ENCODE measurements at places on chromosomes 2 and 18.

DNA sequence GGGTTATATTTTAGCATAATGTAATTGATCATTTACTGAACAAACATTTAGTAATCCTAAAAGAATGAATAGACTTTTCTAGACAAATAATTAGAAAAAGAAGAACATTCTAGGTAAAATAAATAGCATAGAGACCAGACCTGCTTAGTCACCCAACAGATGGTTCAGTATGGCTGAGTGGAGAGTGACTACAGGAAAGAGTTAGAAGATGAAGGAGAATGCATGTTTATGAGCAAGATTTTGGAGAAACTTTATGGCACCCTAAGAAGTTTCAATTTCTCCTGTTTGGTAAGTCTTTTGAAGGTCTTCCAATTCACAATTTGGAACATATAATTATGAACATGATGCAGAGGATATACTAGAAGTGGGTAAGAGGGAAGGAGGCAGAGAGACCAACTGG is 32.9 kb downstream of the FAP start:
- no peak for DNase-seq

DNA sequence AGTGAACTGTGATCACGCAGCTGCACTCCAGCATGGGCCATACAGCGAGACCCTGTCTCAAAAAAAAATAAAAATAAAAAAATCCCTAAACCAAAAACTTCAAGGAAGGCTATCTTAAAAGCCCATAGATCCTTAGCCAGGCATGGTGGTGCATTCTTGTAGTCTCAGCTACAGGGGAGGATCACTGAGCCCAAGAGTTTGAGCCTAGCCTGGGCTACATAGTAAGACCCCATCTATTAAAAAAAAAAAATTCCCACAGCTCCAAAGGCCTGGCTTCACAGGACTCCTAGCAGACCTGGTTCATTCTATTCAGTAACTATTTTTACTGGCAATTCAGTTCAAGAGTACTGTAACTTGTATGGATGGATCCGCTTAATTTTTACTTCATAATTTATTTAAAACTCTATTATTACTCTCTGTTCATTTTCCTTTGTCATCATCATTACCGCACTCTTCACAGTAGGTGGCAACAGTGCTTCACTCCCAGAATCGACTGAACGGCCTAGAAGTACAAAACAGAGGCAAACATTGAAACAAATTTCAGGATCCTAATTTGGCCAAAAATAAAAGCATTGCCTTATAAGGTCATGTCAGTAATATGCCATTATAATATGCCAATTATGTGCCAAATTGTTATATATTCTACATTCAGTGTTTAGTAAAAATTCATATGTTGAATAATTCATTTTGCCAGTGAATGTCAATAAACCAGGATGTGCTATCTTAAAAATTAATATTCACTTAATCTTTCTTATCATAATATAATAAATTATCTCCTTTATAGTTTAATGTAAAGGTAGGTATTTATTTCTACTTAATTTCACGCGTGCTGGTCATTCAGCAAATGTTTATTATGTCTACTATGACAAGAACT is 14.3 kb upstream of the STAM2 start:
- DNase-seq, result peak; percentile 49

GRCh38 chr2:184611361-184612085 is 13.2 kb downstream of the ZNF804A start:
- DNase-seq, result peak; percentile 18

GRCh38 chr2:69471793-69472192 is 34.6 kb upstream of the NFU1 start:
- no peak for DNase-seq

DNA sequence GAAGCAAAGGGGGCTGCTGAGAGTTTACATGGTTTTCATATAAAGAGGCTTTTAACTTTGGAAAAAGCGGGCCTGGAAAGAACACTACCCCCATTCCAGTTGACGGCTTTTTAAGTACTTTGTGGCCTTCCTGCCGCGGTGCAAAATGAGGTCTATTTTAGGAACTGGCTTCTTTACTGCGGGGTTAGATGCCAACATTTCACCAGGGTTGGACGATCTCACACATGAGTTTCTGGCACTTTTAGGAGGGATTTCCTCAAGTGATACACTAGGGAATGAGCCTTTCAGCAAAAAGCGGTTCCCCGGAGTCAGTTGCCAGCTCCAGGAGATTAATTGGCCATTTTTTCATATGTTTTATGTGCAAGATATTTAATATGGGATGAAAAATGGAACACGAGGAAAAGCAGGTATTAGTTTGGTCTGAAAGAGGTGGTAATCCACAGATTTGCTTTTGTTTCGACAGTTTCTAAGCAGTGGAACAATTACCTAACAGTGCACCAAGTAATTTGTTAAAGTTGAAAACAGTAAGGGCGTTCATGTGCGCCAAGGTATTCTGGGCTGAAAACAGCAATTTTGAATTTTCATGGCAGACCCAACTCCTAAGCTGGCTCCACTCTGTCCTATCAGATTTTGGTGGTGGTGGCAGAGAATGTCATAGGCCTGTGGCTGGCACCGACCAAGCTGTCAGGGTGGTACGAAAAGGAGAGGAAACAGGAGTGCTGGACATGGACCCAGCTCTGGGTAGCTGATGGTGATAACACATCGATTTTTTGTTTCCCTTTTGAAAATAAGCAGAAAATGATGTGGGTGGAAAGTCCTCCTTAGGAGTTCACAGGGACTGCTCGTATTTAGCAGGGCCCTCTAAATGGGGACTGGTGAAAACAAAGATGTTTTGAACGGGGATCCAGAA is 55.6 kb upstream of the FZD5 start:
- no peak for DNase-seq

DNA sequence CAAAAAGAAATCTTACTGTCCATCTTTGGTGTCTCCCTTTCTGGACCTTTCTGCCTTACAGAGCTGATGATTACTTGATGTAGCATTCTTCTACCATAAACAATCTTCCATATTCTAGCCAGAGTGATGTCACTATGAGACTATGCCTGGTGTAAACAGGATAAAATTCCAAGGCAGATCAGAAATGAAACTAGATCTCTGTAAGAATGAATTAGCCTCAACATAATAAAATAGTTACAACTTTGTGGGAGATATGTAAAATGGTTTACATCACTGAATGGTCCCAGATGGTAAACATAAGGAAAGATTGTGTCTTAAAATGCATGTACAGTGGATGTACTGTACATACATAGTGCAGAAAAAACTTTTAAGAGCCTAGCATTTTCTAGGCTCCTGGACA is 112.3 kb upstream of the ZNF521 start:
- DNase-seq, result no peak

DNA sequence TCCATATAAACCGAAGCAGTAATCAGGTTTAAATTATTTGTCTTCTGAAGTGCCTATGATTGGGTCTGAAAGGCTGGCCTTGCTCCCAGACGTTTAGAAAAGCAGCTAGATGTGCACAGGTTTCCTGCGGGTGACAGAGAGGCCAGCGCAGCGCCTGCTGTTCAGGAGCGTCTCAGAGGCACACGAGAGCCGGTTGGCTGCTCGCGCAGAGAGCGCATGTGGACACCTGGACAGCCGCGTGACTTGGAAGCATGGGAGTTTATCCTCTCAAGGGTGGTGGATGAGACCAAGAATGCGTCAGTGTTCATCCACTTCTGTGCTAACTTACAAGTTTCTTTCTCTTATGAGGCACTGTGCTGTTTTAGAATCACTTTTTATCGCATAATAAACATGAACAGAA is 303.7 kb downstream of the PTGR3 start:
- peak; percentile 96 for DNase-seq

GRCh38 chr2:11254100-11254536 is 90.3 kb downstream of the ROCK2 start:
- peak; percentile 92 for DNase-seq

- DNase-seq, result no peak
These were observed 56.2 kb upstream of the SLC16A14 start for GRCh38 chr2:230124757-230125431.

- peak; percentile 6 for DNase-seq
These were observed 9.5 kb downstream of the ITGA6 start for GRCh38 chr2:172436889-172437288.

DNA sequence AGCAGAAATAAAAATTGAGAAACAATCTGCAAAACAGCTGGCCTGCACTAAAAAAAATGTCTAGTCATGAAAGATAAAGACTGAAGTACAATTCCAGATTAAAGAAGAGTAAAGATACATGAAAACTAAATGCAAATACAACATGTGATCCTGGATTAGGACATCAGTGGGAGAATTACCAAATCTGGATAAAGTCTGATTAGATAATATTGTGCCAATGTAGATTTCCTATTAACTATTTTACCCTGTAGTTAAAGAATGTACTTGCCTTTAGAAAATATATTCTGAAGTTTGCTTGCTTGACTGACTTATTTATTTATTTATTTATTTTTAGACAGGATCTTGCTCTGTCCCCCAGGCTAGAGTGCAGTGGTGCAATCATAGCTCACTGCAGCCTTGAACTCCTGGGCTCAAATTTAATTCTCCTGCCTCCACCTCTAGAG is 58.7 kb downstream of the ASXL2 start:
- no peak for DNase-seq

GRCh38 chr2:118618279-118618678 is 229.2 kb downstream of the EN1 start:
- DNase-seq, result peak; percentile 10

GRCh38 chr2:30470426-30470825 is 23.4 kb downstream of the LCLAT1 start:
- DNase-seq, result no peak

DNA sequence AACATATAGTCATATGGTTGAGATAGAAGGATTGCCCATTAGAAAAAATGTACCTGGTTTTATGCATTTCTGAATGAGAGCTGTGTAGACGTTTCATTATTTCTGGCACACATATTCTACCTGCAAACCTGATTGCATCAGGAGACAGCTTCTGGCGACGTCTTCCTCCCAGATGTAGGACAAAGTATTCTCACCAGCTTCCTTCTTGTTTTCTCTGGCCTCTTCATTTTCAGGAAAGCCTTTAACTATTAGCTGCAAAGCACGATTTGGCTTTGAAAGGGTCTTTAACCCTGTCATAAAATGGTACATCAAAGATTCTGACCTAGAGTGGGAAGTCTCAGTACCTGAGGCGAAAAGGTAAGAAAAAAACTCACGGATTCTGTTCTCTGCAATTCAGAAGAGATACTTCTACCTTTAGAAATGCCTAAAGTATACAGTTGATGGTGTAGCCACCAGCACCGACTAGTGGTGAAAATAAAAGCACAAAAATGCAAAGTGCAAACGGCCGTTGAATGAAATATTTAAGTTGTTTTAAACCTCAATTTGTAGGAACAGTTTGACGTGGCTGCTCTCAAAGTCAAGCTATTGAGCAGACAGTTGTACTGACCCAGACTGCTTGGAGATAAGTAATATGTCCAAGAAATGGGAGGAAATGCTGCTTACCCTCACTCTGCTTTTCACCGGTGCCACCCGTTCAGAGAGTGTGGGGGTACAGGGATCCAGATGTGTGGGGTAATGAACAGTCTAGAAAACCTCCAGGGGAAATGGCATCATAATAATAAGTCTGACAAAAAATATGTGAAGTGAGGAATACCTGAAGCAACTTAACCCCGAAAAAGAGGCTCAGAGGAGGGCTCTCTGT is 20.2 kb downstream of the IL18RAP start:
- no peak for DNase-seq

- no peak for DNase-seq
These were observed 216.8 kb downstream of the RAD51AP2 start for GRCh38 chr2:17301437-17301836.

- DNase-seq, result no peak
These were observed 3.8 kb upstream of the NFE2L2 start for GRCh38 chr2:177268187-177268871.

DNA sequence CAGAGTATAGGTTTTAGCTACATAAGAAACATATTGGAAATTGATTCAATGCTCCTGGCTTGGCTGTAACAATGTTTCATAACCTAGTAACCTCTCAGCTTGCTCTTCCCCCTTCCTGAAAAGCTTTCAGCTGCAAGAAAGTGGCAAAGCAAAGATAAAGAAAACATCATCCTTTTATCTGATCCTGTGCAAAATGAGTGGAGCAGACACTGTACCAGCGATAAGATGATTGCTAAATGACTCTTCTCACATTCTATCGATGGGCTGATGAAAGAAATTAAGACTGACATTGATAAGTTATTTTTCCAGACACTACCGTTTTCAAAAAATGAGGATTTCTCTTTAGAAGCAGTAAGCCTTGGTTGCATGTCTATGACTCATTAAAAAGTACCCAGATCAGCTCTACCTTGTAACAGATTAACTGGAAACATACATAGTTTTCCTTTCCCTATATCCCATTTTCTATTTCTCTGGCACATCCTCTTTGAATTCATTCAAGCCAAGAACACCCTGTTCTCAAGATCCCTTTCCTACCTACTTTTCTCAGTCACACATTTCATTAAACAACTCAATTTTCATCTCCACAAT is 87.1 kb upstream of the LYPD1 start:
- no peak for DNase-seq

DNA sequence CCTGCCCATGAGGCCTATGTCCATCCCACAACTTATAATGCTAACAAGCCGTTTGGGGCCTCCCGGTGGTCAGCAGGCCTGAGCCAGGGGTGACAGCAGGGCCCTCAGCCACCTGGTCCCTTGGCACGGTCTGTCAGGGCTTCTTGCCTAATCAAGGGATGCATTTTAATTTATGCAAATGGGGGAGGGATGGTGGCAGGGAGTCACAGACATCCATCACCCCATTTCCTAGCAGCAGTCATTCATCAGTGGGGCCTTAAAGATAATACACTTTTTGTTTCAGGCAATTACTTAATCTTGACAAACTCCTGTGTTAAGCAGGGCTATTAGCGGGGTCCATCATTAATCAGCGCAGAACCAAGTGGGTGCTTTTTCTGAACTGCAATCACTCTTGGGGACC is 174.5 kb downstream of the GLI2 start:
- DNase-seq, result no peak

DNA sequence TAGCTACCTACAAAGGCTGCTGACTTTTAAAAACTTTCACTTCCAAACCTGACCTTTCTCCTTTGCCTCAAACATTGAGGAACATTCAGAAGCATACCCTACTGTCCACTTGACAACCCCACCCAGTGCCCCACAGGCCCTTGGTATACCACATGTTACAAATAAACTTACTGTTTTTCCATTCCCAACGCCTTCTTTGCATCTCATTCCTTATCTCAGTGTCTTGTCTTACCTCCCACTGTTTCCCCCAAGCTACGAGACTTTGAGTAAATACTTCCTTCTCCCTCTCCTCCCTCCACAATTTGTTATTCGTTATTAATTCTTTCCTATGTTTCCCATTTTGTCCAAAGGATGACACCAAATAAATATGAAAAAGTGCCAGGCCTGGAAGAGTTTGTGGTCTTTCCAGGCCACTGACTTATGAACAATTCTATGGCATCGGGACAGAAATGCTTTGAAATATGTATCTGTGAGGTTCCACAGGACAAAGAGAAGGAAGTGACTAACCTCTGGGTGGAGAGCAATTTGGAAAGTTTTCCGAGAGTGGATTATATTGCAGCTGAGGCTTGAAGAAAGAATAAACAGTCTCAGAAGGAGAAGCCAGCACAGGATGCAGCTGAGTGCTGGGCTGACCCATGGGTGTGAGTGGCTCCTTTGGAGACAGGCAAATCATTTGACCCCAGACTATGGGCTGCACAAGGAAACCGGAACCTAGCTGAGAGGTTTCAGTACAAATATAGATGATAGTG is 409.0 kb downstream of the LPIN1 start:
- DNase-seq, result no peak

All from NCI-H69 (cell line).